ENCODE measurements at places on chromosomes 5 and 9.

DNA sequence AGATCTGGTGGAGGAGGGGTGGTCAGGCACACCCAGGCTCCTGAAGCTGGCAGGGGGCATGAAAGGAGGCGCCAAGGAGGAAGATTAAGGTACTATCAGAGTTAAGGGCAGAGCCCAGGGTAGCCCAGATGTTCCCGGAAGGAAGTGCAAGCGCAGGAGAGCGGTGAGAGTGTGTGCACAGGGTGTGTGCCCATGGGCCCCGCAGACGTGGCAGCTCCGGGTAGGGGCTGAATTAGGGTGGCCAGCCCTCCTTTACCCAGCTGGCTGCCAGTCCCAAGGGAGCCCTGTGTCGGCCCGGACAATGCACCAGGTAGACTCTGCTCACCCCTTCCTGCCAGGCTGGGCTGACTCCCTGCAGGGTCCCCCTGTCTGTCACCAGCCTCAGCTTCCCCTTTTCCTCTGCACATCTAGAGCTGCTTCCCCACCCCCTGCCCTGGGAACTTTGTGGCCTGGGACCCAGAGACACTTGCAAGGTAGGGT, at the start of gene SMIM33:
SMIM33 (plus strand) TSS at position 184 of the 480 bp plus-strand sequence; CDS start at position 302, 118 bp downstream.
- no peak for DNase-seq

GRCh38 chr5:57441557-57441956, 41.1 kb downstream of the ACTBL2 start:
- no peak for DNase-seq

- DNase-seq = no peak
Observed at GRCh38 chr5:94736498-94736897, 118.0 kb downstream of the SLF1 start.

DNA sequence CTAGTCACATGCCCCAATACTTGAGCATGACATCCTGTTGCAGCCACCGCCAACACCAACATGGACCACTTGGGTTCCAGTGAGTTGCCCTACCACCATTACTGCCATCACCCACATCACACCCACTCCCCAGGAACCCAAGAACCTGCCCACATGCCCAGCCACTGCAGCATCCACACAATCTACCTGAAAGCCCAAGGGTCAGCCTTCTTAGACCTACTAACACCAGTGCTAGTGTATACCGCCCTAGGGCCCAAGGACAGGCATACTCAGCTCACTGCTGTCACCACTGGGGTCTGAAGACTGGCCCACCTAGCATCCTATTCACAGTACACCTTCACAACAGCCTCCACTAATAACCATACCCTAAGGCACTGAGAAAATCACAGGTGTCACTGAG, 82.0 kb downstream of the SYK start:
- no peak for DNase-seq

GRCh38 chr5:135578305-135578684, 496 bp downstream of the CXCL14 start:
- no peak for DNase-seq

DNA sequence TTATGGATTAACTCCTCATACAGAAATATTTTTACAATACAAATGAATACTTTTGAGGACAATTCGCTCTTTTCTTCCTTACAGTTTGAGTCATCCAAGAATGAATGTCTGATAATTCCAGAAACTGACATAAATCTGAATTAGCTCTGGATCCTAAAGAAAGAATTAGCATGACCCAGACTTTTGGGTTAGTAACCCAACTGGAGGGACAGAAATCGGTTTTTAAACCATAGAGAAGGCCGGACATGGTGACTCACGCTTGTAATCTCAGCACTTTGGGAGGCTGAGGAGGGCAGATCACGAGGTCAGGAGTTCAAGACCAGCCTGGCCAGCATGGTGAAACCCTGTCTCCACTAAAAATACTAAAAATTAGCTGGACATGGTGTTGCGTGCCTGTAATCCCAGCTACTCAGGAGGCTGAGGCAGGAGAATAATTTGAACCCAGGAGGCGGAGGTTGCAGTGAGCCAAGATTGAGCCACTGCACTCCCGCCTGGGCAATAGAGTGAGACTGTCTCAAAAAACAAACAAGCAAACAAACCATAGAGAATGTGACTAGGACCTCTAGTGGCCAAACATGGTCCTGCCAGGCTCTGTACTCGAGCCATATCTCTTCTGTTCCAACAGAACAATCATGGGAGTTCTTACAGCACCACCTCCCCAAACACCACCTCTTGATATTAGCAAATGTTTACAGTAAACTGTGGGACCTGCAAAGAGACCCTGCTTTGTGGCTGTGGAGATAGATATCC, 44.8 kb downstream of the LURAP1L start:
- DNase-seq = no peak

- no peak for DNase-seq
Observed at GRCh38 chr9:86079421-86079831, 19.9 kb downstream of the GOLM1 start.

Data from NCI-H2029 treated with DMSO at 0.1 percent for 48 hours (cell line).